ENCODE measurements at places on chromosomes 1 and 21.
A peak's percentile ranks its signal among the peaks of the same experiment; 100 is the strongest.

- no peak for DNase-seq
These were observed 12.7 kb downstream of the HNRNPU start for GRCh38 chr1:244851546-244852231.

GRCh38 chr1:206962272-206962671 lies 8.0 kb downstream of the FCAMR start:
- no peak for DNase-seq

DNA sequence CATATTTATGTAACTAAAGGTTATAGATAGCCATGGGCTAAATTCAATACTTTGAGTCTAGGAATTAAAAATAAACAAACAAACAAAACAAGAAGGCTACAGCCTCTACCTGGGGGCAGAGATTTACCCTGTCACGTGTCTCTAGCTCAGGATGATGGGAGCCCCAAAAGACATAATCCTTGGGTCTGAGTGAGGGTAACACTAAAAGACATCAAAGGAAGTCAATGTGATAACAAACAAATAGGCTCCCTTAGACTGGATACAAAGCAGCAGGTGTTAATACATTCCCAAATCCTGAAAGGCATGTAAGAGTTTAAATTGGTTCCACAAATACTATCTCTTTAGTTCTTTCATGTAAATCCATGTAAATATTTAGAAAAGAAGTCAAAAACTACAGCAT lies 10.7 kb downstream of the MYSM1 start:
- no peak for DNase-seq

- DNase-seq: no peak
These were observed 1415.1 kb upstream of the PRMT6 start for GRCh38 chr1:105641407-105641806.

- peak; percentile 84 for DNase-seq
These were observed at the start of gene PARP1 for GRCh38 chr1:226407497-226408284. PARP1 (minus strand) TSS chr1:226408093; CDS start chr1:226407929, 164 bp downstream.

- DNase-seq: no peak
These were observed 4.2 kb downstream of the FMOD start for GRCh38 chr1:203346769-203347102.

All from stimulated activated CD4-positive, alpha-beta T cell treated with anti-CD3 and anti-CD28 coated beads, Interleukin-4, amount 100 ng/mL, for 4 hours (primary cell).